ENCODE measurements at places on chromosomes 7 and 10. TPM values are rescaled to one million over a fixed set of nuclear protein-coding genes. Genes with fewer than 3 reads are reported as not detected.

The TEX36 gene
- total RNA-seq: not detected

GRCh38 chr10:6228010-6228511 lies 25.3 kb downstream of the PFKFB3 start:
- DNase-seq: no peak

DNA sequence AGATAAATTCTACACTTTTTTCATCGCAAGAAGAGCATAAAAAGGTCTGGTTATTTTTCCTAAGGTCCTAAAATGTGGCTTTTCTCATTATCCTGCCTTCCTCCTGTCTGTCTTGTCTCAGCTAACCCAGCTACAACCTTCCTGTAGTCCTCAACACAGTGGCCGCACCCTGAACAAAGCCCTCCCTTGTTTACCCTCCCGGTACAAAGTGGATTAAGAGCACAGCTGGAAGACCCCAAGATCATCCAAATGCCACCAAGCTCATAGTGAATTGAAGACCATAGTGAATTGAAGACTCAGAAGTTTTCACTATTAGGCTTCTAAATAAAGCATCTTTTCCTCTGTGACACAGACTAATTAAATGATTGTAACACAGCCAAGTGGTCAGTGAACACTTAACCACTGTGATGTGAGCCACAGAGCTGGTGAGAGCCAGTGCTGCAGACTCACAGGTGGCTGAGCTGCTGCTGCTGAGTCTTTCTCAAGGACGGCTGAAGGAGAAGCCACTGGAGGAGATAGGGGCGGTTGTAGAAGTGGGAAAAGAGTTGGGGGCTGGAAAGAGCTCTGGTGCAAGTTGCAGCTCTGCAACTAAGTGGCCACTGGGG lies 123.6 kb downstream of the ATXN7L1 start:
- no peak for DNase-seq

The SGMS1 gene
- total RNA-seq: 15.6 TPM

The NUTM2A gene
- total RNA-seq: 0.41 TPM

The LEP gene
- total RNA-seq: not detected

The TMEM26 gene
- total RNA-seq: 1.9 TPM

GRCh38 chr10:133186416-133187090 lies 26.5 kb downstream of the KNDC1 start:
- no peak for DNase-seq

The TCAF1 gene
- 30.7 TPM for total RNA-seq

The PRKAR2B gene
- 37.0 TPM for total RNA-seq

DNA sequence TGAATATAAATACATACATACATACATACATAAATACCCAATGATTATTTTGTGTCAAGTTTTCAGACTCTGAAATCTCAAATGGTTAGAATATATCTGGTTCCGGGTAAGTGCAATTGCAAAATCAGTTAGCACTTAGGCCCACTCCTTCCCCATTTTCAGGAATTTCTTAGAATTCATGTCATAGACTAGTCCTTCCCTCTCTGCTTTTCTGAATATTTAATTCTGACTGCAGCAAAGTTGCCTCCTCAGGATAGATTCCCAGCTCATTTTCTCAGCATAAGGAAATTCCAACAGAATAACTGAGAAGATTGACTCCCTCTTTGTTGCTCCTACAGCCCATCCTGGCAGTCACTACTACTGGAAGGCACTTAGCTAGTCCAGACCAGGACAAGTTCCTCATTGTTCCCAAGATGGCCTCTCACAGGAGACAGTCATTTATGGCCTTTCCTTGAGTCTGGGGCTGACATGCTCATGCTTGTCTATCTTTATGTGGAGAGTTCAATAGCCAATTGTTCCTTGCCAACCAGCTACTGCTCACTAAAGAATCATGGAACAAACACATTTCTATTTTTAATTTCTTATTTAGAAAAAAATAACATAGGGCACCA lies 142.9 kb upstream of the ITGB1 start:
- no peak for DNase-seq

- no peak for DNase-seq
Measured at GRCh38 chr10:42428534-42428933, 209.8 kb downstream of the ZNF33B start.

The CCL24 gene
- not detected for total RNA-seq

DNA sequence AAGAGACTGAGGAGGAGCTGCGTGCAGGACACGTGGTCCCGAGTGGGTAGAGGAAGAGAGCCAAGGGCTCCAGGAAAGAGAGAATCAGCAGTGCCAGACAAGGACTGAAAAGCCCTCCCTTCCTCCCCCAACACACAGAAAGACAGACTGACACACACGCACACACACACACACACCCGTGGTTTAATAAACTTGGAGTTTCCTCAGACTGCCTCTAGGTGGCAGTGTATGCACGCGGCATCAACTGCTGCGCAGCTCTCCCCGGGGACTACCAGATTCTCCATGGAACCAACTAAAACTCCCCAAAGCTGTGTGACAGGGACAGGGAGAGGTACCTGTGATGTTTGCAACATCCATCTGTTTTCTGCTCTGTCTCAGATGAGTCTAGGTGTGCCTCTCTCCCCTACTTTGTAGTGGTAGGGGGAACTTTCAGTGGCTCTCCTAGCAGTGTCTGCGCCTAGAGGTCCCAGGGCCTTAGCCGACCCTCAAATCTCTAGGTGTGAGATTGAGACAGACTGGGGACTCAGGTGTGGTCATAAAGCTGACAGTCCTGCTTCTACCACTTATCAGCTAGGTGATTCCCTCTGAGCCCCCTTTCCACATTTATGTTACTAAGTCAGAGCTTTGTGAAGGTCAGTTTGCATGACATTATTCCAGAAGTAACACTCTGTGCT lies 9.3 kb upstream of the TSPAN14 start:
- peak; percentile 58 for DNase-seq

- DNase-seq: no peak
Measured at GRCh38 chr10:818010-818409, 113.5 kb downstream of the LARP4B start.

The PALD1 gene
- total RNA-seq: 31.8 TPM

DNA sequence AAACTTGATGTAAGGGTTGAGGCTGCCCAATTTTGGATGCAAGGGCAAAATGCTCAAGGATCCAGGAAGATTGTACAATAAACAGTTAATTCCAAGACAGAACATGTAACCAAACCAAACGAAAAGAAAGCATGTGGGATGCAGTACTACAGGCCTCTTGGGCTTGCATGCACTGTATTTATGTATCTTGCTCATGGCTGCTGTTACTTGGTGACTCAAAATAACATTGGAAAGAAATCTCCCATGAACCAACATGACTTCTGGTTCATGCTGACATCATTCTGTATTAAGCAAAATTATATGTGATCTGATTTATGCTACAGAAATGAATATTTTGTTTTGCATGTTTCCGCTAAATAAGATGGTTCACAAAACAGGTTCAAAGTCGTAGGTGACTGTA lies 65.9 kb upstream of the FZD1 start:
- no peak for DNase-seq

DNA sequence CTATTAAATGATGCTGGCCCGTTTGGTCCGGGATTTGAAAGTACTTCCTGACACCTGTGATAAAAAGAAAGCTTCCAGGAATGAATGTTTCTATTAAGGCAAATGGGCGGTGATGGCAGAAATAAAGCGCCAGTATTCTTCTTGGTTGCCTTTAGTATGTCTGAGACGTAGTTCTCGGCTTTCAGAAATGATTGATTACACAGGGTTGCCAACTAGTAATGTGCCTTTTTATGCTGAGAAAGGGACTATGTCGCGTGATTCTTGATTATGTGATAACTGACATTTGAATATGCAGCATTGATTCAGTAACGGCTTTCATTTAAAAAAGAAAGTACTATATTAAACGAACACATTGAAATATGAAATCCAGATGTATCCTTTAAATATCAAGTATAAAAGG lies 13.9 kb downstream of the ZRANB1 start:
- DNase-seq: no peak

The H2BK1 gene
- not detected for total RNA-seq

- DNase-seq: no peak
Measured at GRCh38 chr10:128068398-128069285, 57.6 kb downstream of the MKI67 start.

The EDRF1 gene
- 37.8 TPM for total RNA-seq

DNA sequence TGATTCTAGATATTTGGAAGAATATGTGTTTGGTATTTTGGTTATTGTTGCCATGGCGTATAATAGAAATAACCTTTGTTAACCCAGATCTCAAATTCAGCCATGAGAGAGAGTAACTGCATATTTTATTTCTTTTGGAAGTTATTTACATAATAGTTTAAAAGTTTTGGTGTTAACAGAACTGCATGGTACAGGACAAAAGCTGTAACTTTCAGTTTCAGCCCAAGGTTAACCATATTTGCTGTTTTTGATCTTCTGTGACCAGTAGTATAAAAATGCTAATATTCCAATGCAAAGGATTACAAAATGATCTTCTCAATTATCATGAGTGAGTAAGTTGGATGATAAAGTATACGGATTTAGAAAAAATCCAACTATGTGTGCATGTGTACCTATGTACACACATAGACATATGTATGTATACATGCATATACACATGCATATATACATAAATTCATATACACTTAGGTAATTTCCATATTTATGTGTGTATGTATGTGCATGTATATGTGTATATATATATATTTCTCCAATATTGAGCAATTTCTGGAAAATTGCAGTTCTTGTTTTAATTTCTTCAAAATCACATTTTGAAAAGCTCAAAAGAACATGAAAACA lies 38.0 kb upstream of the PIP4K2A start:
- no peak for DNase-seq

The ANXA8 gene
- not detected for total RNA-seq

- DNase-seq: no peak
Measured at GRCh38 chr7:157056246-157056645, 45.8 kb upstream of the MNX1 start.

- DNase-seq: no peak
Measured at GRCh38 chr7:41466760-41467384, 236.0 kb downstream of the INHBA start.

DNA sequence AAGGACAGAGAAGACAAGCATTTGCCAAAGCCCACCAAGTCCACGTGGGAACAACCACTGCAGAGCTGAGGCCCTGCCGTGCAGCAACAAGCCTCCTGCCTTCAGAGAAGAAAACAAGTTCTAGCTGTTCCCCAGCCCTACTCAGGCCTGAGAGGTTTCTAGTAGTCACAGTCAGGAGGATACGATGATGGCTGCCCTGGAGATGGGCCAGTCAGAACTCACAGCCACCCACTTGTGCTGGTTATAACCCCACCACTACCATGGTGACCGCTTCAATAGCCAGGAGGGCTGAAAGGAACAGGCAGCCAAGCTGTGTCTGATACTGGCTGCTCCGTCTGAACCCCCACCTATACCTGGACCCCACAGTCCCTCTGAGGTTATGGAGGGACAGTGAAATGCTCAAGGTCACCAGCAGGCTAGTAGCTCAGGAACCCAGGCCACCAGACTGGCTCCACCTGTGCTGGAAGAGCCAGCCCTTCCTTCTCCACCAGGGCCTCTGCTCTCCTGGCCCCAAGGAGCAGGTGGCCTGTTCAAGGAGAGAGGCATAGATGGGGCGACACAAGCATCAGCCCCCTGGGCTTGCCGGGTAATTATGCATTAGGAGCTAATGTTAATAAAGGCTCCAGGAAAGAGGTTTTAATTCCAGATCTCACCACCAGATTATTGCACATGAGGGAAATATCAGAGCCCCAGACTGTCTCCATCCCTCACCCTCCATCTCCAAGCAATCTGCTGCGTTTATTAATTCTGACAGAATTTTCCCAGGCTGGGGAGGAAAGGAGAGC lies 125.8 kb upstream of the PCBD1 start:
- no peak for DNase-seq

DNA sequence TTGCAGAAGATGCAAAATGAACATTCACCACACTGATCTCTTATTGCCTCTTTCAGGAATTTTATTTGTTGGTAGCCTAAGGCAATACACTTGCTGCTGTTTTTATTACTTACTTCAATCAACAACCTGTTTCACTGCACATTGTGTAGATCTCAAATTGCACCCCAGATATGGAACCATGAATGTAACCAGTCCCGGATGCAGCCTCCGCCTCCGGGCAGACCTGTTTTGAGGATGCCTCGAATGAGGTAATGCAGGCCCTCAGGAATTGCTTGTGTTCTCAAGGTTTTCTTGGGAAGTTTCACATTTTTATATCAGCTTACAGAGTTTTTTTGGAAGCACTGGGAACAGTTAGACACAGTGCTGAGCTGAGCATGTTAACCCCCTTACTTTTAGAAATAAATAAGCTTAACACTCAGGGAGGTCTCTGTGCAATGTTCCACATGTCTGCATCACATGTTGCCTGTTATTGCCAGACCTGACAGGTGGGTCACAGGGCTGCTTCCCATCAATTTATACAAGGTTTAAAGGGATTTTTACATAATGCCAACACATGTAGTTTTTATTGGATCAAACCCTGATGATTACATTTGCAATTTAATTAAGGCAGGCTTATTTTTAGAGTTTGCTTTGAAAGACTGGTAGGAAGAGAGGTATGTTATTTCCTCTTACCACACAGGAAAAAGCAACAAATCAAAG lies 193.1 kb upstream of the POM121L12 start:
- no peak for DNase-seq

DNA sequence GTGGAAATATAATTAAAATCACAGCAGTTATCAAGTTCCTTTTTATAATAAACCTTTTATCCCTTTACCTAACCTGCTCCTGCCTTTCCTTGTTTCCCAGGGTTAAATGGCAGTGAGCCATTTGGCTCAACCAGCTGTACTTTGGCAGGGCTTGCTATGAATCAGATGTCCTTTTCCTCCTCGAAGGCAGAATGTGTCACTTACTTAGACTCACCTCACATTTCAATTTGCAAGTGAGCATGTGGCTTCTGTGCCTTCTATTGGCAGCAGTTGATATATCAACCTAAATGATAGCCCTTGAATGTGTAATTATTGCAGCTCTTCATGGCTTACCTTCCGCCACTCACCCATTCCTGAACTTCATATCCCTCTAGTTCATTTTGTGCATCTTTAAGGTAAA lies 301.7 kb downstream of the CSTF2T start:
- no peak for DNase-seq

The OGDHL gene
- 16.6 TPM for total RNA-seq

DNA sequence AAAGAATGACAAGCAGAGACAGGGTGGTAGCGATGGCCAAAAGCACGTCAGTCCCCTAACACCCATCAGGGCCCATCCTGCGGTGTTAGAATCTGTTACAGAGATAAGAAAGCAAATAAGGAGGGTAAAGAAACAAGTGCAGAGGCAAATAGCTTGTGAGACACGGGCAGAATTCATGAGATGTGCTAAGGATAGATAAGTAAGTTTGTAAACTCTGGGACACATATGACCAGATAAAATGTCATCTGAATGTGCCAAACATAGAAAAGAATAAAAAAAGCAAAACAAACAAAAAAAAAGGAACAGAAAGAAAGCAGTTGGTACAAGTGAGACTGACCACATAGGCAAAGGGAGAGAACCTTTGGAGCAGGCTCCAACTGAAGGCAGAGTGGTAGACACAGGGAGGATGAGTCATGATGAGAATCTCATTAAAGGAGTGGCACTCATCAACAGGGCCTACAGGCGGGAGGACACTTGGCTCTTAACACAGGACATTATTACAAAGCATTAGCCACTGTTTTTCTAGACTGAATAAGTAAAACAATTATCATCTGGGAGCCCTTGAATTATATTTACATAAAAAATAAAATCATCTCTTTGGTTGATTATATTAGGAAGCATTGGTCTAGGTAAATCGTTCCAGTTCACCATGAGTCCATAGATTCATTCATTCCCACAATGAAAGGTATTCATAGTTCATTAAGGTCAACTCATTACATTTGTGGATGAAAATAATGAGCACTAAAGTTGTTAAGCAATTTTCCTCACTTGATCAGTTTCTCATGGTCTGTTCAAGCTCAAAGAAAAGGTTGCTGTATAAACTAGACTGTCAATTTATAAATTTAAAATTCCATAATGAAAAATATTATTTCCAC lies 21.5 kb upstream of the EPHB6 start:
- no peak for DNase-seq

The HBP1 gene
- 37.3 TPM for total RNA-seq

- no peak for DNase-seq
Measured at GRCh38 chr10:78700816-78701520, 367.8 kb upstream of the ZMIZ1 start.

The DIP2C gene
- 9.3 TPM for total RNA-seq

All from H1 (cell line).